ENCODE measurements at places on chromosomes 7 and 10.

- DNase-seq, result peak; percentile 10
Measured at GRCh38 chr7:114548081-114548980, 133.7 kb downstream of the FOXP2 start.

DNA sequence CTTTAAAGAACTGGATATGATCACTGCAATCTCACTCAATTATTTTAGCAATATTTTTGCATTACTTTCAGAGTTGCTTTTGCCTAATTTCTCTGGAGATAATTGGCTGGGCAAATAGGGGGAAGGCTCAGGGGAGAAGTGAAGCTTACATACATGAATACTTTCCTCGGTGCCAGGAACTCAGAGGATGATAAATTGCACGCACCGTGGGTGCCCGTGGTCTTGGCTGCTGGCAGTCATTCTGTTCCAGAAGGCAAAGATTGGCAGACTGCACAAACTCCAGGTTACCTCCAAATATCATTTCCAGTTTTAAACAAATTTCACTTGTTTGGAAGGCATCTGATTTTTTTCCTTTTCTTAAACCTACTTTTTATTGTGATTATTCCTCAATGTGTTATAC, 197.8 kb upstream of the TMEM72 start:
- DNase-seq, result no peak

DNA sequence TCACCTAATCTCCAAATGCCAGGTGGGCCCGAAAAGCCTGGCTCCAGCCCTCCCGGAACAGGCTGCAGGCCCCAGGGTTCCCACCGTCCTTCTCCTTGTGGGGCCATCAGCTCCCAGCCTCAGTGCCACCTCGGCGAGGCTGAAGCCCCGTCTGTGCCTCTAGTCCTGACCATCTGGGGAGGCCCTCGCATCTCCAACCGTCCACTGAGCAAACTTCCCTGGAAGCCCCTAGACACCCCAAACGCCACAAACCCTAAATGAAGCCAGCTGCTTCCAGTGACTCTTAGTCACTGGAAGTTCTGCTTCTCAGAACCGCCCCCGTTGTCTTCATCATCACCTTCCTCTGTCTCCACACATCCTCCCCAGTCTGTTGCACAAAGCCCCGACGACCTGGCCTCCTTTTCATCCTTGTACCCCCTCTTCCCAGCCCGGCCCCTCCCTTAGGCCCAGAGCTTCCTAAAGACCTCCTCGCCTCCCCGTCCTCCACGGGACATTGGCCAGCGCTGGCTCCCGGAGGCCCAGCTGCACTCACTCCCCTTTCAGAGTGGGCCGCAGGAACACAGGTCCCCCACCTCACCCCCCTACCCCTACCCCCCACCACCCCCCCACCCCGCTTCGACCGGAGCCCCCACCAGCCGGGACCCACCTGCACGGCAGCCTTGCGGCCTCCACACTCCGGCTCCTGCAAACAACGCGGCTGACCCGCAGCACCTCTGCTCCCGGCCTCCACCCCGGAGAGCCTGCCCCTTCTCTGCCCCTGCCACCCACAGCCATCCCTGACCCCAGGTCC, 1.1 kb upstream of the DIP2C start:
- peak; percentile 5 for DNase-seq

DNA sequence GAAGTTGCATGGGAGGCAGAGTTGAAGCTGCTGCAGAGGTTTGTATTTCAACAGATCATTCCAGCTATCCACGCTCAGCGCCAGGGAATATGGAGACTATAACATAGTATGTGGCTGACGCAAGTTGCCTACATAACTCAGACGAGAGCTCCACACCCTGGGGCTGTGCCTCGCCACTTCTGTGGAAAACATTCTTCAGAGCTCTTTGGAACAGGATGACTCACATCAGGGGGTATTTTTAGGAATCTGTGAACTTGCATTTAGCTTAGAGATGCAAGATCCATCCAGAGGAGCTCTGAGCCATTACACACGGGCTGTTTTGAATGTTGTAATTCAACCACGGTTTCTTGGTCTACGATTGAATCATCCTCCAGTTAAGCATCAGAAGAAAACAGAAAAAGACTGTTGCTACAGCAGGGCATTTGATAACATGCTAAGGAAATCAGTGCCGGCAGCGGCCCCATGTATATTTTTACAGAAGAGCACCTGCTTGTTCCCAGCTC, 481.5 kb upstream of the AKR1E2 start:
- peak; percentile 100 for DNase-seq

DNA sequence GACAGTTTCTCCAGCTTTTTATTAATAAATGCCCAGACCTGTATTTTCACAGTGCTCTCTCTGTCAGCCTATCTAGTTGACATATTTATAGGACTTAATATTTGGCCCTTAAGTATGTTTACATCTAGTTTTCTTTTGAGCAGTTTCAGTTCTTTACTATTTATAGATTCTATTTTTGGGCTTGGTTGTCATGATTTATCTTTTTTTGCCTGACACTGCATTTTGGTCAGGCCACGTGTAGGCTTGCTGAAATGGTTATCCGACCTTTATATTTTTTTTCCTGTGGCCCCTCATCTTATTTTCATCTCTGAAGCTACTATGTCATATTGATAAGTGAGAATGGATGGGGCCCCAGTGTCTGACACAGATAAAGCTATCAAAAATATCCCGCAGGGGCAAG, 515.4 kb upstream of the FZD8 start:
- no peak for DNase-seq

GRCh38 chr10:34766266-34766600, 48.9 kb downstream of the PARD3 start:
- DNase-seq, result peak; percentile 37

GRCh38 chr7:36045326-36045725, 107.7 kb upstream of the EEPD1 start:
- DNase-seq, result peak; percentile 21

DNA sequence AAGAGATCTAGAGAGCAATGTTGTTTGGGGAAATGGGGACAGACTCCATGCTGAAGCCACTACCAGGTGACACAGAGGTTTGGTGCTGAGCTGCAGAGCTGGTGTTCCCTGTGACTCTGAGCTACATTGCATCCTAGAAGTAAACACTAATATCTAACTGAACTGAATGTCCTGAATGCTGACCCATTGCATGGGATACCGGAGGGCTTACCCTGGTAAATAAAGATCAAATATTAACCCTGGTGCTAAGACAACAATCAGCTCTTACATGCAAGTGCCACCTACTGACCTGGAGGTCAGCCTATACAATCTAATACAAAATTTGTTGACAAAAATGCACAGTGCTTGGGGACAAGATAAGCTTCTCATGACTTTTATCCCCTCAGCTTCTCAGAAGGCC, 851.3 kb upstream of the KCND2 start:
- DNase-seq, result no peak

DNA sequence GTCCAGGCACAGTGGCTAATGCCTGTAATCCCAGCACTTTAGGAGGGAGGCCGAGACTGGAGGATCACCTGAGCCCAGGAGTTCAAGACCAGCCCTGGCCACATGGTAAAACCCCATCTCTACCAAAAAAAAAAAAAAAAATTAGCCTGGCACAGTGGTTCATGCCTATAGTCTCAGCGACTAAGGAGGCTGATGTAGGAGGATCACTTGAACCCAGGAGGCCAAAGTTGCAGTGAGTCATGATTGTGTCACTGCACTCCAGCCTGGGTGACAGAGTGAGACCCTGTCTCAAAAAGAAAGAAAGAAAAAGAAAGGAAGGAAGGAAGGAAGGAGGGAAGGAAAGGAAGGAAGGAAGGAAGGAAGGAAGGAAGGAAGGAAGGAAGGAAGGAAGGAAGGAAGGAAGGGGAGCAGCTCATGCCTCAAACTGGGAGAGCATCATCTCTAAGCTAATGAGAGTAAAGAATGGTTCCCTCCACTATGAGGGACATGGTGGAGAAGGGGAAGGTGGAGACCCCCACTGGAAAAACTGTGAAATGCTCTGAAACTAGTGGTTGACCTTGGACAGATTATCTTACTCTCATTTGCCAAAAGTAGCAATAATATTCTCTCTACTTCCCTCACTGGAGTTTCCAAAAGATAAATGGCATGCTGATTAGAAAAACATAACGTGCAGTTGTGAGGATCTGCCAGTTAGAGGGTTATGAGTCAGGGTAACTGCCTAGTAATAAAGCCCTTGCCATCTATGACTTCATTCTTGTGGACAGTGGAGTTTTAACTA, 16.8 kb downstream of the GIMAP5 start:
- DNase-seq, result peak; percentile 6
